ENCODE measurements at places on chromosomes 16 and 17.

- DNase-seq = no peak
Measured at GRCh38 chr17:77610518-77610893, 348.0 kb upstream of the TNRC6C start.

DNA sequence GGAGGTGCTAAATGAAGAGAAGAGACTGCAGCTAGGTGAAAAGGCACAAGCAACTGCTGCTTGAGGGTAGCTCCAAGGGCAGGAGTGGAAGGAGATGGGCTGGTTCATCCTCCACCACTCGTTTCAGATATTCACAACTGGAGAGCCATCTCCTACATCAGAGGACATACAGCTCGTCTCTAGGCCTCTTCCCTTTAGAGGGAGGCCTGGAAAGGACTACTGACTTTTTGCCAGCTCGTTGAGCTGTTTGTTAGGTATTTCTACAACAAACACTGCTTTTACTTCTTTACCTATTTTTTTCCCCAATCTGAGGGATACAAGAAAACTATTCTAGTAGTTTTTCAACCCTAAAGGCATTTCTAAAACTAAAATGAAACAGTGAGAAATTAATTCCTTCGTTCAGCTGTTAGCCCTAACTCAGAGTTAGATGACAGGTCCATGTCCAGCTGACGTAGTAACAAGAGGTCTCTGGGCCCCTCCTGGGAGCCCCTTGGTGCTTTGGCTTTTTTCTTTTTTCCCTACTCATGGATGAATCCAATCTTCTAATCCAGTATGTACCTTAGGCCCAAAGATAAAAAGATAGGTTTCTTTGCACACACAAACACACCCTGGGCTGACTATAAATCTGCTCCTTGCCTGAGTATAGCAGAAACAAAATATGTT is 47.8 kb upstream of the TBX2 start:
- no peak for DNase-seq

- peak; percentile 79 for DNase-seq
Measured at GRCh38 chr17:81967533-81968395, 6.8 kb upstream of the NOTUM start.

DNA sequence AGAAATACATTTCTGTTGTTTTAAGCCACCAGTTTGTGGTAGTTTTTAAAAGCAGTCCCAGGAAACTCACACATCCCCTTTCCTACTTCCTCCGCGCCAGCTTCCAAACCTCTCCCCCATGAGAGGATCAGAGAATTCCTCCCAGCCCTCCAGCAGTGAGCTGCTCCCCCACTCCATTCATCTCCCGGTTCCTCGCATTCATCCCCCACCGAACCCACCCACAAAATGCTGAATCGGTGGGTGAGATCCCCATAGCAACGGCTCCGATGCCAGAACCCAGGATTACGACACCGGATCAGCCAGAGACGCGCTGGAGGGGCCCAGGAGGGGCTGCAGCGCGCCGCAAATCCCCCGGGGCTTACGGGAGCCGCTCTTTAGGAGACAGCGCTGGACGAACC is 251.4 kb upstream of the RPL38 start:
- no peak for DNase-seq

GRCh38 chr17:7352503-7352889 is 534 bp downstream of the KCTD11 start:
- no peak for DNase-seq

DNA sequence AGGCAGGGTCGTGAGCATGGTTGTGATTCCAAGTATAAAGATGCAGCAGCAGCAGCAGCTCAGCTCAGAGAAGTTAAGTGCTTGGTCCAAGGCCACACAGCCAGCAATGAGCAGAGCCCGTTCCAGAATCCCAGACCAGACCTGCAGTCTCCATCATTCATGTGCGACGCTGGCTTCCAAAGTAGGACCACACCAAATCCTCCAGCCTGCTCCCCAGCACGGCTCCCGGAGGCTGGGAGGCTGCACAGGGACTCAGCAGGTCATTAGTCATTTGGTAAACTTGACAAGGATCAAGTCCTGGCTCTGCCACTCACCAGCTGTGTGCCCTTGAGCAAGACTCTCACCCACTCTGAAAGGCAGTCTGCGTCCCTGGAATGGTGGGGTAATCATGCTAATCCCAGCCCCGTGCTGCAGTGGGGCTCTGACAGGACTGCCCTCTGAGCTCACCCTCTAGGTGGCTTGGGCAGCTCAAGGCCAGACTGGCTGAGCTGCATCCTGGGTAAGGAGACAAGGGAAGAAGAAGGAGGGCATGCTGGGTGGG is 95.1 kb upstream of the TMEM132E start:
- DNase-seq = no peak

GRCh38 chr16:3576211-3576610 is 992 bp downstream of the NLRC3 start:
- DNase-seq = no peak

GRCh38 chr16:48317614-48318315 is 67.4 kb downstream of the SIAH1 start:
- no peak for DNase-seq

DNA sequence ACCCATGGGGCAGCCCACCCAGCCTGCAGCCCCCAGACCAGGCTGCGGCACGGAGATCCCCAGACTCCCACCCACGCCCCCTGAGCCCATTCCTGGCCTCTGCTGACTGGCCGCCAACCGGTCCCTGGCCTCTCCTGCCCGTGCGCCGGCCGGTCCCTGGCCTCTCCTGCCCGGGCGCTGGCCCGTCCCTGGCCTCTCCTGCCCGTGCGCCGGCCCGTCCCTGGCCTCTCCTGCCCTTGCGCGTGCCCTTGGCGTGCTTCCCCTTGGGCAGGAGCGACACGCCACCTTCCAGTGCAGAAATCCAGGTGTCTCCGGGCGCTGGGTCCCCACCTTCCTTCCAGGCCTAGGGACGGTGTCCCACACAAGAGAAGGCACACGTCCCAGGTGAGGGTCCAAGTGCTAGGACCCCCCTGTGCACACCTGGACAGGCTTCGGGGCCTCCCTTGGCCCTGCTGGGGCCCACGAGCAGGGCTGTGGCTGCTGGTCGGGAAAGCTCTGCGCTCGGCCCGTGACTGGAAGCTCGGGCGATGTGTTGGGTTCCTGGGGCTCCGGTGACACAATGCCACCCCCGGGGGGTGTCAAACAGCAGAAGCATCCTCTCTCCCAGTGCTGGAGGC is 21.4 kb upstream of the CACNA1H start:
- DNase-seq = no peak

GRCh38 chr16:85798901-85799496 is 345 bp downstream of the EMC8 start:
- DNase-seq = peak; percentile 6

GRCh38 chr17:19785854-19786253 is 37.8 kb upstream of the ALDH3A1 start:
- DNase-seq = no peak

DNA sequence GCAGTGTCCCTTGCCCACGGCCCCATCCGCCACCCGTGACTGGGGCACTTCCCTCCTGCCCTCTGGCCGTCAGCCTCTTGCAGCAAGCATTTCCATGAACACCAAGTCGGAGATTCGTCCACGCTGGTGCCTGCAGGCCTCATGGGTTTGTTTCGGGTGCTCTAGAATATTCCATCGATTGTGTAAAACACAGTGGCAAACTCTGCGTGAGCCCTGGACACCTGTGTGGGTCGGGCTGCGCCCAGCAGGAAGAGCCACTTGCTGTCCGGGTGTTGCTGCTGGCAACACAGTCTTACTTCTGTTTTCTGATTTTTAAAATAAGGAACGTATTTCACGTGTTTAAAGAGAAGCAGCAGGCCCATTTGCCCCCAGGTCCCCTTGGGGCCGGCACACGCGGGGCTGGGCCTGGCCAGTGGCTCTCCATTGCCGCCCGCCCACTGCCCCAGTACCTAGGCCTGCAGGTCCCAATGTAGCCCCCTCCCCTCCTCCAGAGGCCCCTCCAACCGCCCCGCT is 10.0 kb downstream of the CYBC1 start:
- no peak for DNase-seq

GRCh38 chr16:87576171-87576570 is 26.1 kb upstream of the JPH3 start:
- DNase-seq = no peak

GRCh38 chr16:16009401-16009800 is 60.0 kb downstream of the ABCC1 start:
- DNase-seq = no peak

DNA sequence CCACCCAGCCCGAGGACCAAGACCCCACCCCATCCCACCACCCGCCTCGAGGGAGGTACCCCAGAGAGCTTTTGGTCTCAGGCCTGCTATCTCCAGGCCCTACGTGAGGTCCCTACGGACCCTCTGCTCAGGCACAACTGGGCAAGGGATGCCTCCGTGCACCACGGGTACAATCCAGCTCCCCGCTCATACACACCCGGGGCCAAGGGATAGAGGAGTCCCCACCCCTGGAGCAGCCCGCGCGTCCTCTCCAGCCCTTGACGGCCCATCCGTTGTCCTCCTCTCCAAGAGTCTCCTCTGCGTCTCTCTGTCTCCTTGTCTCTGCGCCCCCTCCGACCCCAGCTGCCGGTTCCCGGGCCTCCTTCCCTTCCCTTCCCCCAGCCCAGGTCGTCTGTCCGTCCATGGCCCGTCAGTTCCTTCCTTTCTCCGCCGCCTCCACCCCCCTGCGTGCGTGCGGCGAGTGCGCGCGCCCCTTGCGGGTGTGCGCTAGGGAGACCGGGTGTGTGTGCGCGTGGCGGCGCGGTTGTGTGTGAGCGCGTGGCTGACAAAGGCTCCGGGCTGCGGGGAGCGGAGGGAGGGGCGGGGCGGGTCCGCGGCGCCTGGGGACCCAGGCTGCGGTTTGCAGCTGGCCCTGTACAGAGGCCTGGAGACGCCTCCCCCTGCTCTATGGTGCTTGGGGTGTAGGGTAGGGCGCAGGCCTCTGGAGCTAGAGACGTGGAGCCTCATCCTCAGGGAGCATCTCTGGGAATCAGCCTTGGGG is 930 bp downstream of the SPNS2 start:
- DNase-seq = no peak

DNA sequence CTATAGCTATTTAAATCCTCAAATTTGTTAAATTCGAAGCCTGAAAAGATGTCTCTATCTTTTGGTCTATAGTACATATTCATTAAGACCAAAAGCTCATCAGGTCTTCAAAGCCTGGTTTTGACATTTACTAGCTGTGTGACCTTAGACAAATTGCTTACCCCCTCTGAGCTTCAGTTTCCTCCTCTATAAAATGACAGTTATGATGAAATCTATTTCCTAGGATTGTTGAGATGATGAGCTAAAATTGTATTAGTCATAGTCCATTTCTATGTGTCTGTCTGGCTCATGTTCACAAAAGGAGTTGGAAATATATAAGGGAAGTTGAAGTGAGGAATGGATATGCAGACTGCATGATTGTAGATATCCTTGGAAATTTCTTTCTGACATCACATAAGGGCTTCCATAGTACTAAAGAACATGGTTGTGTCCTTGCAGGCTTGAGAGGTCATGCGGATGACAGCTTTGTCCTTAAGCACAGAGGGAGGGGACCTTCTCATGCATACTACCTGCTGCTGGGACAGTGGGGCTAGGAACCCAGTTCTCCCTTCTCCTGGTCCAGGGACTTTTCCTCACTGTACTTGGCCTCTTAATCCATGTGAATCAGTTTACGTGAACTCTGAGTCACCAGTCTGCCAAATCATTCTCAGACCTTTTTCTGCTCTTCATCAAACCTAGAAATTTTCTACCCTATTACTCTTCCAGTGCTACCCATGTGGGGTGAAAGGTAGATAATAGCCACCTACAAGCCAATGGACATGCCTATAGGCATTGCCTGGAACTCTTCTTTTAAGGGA is 487.5 kb upstream of the SALL1 start:
- no peak for DNase-seq

GRCh38 chr17:63774141-63774968 is at the start of gene DDX42:
DDX42 (plus strand) TSS chr17:63774170; CDS start chr17:63787050, 12,880 bp downstream.
- peak; percentile 84 for DNase-seq

GRCh38 chr17:76816590-76817135 is 51.5 kb upstream of the MGAT5B start:
- peak; percentile 32 for DNase-seq

DNA sequence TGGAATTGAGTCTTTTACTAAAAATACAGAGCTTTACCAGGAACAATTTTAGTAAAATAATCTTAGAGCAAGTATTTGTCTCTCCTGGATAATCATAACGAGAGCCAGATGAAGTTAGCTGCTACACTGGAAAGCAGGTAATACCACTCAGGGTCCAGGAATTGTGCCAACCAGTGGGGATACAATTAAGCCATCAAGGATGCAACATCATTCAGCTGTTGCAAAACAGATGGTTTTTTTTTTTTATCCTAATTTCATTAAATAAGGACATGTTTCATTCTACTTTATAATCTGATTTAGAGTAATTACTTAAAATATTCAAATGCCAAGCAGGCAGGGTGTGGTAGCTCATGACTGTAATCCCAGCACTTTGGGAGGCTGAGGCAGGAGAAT is 10.2 kb downstream of the MMD start:
- no peak for DNase-seq

DNA sequence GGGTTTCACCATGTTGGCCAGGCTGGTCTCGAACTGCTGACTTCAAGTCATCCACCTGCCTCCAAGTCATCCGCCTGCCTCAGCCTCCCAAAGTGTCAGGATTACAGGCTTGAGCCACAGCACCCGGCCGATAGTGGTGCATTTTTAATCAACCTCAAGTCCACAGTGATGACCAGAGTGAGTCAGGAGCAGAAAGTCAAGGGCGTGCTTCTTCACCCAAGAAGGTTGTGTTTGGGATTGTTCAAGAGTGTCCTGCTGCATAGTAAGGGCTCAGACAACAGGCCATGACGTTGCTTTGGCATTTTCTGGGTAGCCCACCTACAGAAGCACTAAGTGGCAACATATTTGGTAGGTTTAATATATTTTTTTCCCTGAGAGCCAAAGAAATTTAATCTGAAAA is 108.3 kb upstream of the FAM20A start:
- DNase-seq = no peak

- peak; percentile 2 for DNase-seq
Measured at GRCh38 chr17:48374650-48375230, 55.3 kb downstream of the SKAP1 start.

- no peak for DNase-seq
Measured at GRCh38 chr16:66653581-66654350, 42.8 kb downstream of the CMTM4 start.

- no peak for DNase-seq
Measured at GRCh38 chr17:78359321-78359996, 418 bp downstream of the SOCS3 start.

- no peak for DNase-seq
Measured at GRCh38 chr16:73399486-73399885, 351.6 kb upstream of the ZFHX3 start.

Data from activated T-helper 1 cell treated with Interleukin-2 at 50 U/mL for 16 hours (primary cell).